ENCODE measurements at places on chromosomes 1 and 21.

GRCh38 chr1:182684116-182684828 is at the start of gene RGS8:
Gene RGS8, minus strand, starts transcription at chr1:182684587. Its CDS starts 14,938 bp downstream, at chr1:182669649.
- no peak for DNase-seq

DNA sequence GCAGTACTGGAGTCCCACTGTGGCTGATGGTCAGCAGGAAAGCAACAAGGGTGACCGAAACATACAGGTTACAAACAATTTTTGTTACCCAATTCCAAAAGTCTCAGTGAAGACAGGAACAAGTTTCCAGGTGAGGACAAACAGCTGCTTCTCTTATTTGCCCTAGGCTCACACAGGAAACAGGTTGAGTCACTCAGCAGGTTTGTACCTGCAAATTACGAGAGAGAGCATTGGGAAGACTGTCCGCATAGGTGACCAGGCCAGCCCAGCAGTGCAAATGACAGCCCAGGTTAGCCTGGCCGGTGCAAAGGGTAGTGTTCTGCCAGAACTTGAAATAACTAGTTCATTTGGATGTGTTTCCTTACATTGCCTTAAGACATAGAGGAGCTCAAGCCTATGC is 40.0 kb upstream of the DSCAM start:
- DNase-seq = no peak

GRCh38 chr1:177043597-177043996 is 120.9 kb downstream of the ASTN1 start:
- DNase-seq = no peak

GRCh38 chr1:94103608-94104007 is 17.3 kb downstream of the ABCA4 start:
- DNase-seq = no peak

DNA sequence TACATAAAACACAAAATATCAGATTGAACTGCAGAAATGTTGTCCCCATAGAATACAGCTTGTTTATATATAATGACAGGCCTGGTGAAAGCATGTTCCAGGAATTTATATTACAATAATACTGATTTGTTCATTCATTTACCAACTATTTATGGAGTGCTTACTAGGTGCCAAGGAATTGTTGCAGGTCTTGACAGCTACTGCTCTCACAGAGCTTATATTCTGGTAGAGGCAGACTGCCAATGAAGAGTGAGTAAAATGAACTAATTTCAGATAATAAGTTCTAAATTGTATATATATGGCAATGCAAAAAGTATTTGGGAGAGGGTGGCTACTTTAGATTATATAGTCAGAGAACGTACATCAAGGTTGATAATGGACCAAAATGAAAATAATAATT is 152.0 kb downstream of the COQ8A start:
- no peak for DNase-seq

- no peak for DNase-seq
Observed at GRCh38 chr1:10651389-10651766, 145.1 kb downstream of the CASZ1 start.

GRCh38 chr1:204587621-204588020 is 71.4 kb downstream of the MDM4 start:
- DNase-seq = no peak

DNA sequence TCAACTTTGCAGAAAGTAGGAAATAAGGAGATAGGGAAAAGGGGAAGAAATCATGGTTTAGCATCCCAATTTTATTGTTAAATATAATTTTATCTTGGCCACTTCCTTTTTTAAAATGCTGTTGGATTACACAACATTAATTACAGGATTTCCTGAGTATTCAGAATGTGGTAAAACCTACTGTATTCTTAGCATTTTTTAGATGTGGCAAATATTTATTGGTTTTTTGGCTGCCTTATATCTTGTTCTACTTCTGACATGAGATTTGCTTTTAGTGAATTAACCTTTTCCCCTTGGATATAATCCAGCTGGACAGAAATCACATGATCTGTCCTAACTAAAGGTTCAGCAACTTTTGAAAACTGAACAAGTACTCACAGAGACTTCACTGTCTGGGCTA is 104.9 kb downstream of the PTGS2 start:
- no peak for DNase-seq

DNA sequence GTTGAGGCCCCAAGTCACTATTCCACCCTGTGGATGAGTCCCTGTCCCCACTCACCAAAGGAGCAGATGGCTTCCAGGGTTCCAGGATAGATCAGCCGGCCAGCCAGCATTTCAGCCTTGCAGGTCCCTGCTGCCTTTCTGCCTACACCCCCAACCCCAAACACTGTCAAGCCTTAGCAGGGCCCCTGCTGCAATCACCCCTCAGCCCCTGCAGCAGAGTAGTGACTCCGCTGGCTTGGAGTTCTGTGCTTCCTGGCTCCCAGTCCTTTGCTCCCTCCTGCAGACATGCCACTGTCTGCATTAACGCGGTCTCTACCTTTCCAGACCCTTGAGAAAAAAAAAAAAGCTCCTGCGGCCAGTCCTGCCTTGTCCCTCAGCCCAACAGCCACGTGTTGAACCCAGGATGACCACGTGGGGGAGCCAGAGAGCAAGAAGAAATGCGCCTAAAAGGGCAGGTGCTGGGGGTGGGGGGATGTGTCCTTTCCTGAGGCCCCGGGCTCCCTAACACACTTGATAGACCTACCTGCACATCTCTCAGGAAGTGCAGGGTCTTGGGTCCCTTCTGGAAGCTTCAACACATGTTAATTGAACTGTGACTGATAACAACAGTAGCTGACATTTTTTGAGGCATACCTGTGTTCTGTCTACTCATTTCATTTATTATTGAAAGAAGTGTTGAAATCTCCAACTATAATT is 37.4 kb downstream of the RASSF5 start:
- DNase-seq = peak; percentile 68

DNA sequence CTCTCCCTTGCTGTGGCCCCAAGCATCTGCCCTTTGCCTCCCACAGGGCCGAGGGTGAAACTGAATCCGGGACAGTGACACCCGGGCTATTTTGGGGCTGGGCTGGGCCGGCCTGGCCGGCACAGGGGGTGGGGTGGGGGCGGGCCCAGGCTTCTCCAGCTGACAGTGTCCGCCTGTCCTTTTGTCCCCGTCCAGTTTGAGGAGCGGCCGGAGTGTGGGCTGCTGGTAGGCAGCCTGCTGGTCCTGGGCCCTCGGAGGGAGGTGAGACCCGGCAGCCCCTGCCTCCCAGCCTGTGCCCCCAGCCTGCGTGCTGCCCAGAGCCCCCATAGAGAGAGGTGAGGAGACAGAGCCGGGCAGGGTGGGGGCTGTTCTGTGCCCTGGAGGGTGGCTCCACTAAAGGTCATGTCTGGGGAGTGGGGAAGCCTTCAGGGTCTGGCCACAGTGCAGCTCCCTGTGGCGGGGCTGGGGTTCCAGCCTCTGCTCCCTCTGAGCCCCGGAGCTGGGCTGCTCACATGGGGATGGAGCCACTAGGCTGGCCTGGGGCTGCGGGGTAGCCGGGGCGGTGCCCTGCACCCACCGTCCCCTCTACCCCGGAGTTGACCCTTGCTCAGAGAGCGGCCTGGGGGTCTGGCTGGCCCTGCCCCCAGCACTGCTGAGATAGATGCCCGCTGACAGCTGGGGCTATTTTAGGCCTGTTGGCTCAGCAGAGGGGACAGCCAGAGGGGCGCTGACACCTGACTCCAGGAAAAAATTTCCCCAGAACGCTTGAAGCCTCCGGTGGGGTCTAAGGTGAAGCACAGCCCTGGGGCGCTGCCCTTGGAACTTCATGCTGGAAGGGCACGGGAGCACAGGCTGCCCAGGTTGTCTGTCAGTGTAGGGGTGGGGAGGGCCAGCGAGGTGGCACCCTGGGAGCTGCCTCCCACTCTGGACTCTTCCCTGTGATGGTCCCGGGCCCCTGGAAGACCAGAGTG is at the start of gene OBSCN:
Gene OBSCN (plus strand): TSS at position 194 of the 971 bp plus-strand sequence. CDS start 3,740 bp downstream, outside the sequence.
- no peak for DNase-seq

- no peak for DNase-seq
Observed at GRCh38 chr1:221576268-221576667, 165.6 kb downstream of the DUSP10 start.

- no peak for DNase-seq
Observed at GRCh38 chr1:154583773-154584172, 16.2 kb downstream of the CHRNB2 start.

DNA sequence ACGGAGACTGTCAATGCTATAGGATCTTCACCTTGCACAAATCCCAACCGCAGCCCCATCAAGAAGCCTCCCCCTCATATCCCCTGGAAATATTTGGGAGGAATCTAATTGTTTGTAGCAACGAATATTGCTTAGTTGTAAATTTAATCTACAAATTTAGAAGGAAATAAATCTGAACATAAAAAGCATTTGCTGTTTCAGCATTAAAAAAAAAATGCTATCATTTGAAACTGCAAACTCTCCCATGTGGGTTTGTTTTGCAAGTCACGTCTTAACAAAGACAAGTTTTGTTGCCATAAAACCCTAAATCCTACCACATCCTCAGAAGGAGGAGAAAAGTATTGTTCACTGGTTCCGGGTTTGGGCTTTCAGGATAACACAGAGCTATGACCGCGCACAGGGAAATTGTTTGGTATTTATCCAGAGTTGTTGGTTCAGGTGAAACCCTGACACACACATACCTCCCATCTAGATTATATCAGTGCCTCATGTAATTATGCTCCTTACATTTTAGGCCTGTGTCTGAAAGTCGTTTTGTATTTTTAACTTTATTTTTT is 279.6 kb downstream of the TM2D1 start:
- no peak for DNase-seq

DNA sequence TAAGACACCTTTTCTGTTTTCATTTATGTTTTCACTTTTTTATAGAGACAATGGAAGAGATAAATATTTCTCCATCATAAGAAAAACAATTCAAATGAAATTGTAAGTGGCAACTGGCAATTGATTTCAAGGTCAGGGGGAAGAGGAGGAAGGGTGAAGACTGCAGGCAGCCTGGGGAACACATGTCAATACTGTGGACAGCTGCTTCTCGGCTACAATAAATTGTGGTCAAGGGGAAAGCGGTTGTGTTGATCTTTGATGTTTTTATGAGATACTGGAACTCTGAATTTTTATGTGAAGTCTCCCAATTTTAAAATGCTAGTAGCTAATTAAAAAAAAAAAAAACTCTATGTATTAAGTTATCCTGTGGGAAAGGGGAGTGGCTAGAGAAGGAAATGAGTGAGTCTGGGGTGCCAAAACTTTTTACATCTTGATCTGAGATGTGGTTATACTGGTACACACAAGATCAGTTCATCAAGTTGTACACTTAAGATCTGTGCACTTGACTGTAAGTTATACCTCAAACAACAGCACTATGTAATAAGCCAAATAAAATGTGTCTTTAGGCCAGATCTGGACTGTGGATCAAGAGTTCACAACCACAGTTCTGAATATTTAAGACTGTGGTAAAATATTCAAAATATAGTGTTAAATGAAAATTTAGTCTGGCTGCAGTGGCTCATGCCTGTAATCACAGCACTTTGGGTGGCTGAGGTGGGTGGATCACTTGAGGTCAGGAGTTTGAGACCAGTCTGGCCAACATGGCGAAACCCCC is 18.0 kb downstream of the SSX2IP start:
- no peak for DNase-seq

DNA sequence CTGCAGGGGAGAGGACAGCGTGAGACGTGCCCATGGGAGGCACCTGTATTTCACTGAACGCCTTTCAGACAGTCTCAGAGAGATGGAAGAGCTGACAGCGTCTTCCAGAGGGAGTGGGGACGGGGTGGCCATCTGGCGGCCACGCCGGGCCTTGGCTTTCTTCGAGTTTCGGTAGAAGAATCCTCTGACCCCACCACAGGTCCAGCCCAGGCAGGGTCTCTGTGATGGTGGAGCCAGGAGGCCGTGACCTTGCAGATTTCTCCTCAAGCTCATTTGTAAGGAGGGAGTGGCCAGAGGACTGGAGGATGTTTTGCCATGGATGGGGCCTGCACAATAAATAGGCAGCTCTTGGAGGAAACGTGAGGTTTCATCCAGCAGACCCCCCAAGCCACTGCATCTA is 47.6 kb upstream of the ADARB1 start:
- DNase-seq = no peak

- DNase-seq = no peak
Observed at GRCh38 chr1:110430366-110430765, 20.6 kb upstream of the PROK1 start.

DNA sequence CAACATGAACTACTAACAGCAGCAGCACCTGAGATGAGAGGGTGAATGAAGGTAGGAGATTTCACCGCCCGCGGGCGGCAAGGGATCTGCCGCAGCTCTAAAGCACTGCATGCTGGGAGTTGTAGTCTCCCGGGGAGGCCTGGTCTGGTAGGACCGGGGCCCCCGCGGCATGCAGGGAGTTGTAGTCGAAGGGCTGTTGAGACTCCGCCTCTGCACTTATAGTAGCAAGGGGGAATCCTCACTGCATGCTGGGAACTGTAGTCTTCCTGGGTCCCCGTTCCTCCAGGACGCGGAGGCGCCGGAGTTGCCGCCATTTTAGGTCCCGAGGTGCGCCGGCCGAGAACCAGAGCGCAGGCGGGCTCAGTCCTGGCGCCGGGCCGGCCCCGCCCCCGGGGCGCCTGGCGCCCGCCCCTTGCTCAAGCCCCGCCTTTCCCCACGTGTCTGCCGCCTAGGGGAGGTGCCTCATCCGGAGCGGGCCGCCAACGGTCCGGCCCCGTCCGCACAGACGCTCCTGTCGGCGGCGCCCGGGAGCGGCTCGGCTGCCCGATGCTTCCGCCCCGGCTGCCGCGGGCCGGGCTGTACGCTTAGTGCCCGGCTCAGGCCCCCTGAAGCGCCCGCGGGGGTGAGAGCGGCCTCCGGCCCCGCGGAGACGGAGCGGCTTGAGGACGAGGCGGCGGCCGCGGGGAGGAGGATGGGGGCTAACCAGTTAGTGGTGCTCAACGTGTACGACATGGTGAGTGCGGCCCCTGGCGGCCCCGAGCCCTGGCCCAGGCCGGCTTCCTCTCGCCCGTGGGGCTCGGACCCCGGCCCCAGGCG is at the start of gene DESI2:
Gene DESI2 (plus strand): TSS at position 504 of the 816 bp plus-strand sequence. CDS start 188 bp downstream, at position 692.
- peak; percentile 94 for DNase-seq

GRCh38 chr1:226487921-226488320 is 60.6 kb upstream of the STUM start:
- no peak for DNase-seq

DNA sequence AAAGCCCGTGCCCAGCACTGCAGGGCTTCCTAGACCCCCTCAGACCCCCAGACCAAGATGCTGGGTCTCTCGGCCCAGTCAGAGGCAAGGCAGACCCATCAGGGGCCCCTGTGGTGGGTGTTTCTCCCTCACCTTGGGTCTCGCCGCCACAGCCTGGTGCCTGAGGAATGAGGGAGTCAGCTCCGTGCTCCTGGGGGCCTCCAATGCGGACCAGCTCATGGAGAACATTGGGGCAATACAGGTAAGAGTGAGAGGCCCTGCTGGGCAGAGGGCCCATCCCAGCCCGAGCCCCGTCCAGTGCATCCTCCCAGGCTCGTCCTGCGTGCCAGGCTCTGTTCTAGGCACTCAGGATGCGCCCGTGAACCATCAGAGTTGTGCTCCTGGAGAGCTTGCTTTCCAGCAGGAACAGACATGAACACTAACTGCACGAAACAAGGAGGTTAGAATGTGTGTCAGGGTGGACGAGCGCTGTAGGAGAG is 51.5 kb downstream of the KCNAB2 start:
- DNase-seq = no peak

- no peak for DNase-seq
Observed at GRCh38 chr1:73104749-73105148, 822.4 kb upstream of the NEGR1 start.

- no peak for DNase-seq
Observed at GRCh38 chr1:115237507-115237906, 100.5 kb downstream of the NGF start.

GRCh38 chr1:69967245-69967766 is 238.1 kb downstream of the LRRC40 start:
- DNase-seq = no peak

Measured in stimulated activated CD4-positive, alpha-beta T cell treated with anti-CD3 and anti-CD28 coated beads, Interleukin-15, amount 100 ng/mL, for 1 hour (primary cell).